Activated CD4-positive, CD25-positive, alpha-beta regulatory T cell (primary cell): ENCODE measurements at places on chromosomes 5 and 9.

DNA sequence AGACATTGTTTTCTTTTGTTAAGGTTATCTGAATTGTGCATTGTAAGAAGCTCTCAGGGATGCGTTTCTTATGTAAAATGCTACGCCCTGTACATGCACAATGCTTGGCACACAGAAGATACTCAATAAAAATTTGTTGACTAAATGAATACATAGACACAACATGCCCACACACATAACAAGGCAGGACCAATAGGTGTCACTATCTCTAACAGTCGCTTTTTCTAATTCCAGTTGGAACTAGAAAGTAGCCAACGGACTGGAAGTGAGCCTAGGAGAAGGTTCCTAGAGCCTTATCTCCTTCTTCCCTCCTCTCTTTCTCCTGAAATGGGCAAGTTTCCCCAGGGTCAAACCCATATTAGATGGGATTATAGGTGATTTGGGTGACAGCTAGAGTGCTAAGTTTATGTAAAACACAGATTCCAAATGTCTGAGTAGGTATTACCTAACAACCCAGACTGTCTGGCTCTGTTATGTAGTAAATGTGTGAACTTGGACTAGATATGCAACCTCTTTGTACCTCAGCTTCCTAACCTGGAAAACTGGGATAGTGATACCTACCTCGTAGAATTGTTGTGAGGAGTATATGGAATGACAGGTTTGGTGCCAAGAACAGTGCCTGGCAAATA, 603.0 kb downstream of the RAB3C start:
- no peak for DNase-seq

DNA sequence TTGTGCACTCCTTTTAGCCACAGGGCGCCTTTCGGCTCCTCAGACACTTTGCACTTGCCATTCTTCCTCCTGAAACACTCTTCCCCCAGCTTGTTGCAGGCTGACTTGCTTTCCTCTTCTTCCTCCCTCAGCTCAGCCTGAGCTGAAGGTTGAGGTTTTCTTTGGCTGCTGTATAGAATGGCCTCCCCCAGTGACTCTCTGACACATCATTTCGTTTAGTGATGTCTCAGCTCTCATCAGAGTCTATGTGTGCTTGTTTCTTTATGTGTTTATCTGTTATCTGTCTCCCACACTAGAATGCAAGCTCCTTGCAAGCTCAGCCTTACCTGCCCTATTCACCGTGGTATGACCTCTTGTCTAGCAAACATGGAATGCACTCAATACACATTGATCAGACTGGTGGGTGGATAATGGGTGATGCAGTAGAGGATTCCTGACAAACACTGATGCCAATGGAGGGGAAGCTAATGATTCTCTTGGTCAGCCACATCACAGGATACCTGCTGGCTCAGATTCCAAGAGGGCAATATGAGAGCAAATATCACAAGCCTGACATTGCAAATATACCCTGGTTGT, 112.9 kb upstream of the STC2 start:
- no peak for DNase-seq

GRCh38 chr5:74382987-74383593, 257.4 kb downstream of the ENC1 start:
- no peak for DNase-seq

DNA sequence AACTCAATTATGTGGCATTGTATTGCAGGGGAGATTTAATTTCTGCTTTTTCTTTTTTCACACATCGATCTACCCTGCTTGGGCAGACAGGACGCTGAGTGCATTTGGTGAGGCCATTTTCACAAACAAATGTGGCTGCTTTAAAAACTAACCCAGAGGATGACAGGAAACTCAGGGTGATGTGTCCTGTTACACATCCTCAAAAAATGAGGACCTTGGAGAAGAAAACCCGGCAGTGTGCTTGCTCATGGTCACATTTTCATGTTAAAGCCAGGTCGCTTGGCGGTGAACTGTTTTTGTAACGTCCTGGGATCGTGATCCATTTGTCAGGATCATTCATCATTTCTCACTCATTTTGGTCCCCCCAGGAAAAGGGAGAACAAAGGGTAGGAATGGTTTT, 478.3 kb upstream of the ADAMTS16 start:
- DNase-seq: no peak

- DNase-seq: no peak
Observed at GRCh38 chr5:148446611-148447010, 62.9 kb downstream of the FBXO38 start.

- DNase-seq: no peak
Observed at GRCh38 chr9:107870221-107870620, 380.7 kb upstream of the KLF4 start.

DNA sequence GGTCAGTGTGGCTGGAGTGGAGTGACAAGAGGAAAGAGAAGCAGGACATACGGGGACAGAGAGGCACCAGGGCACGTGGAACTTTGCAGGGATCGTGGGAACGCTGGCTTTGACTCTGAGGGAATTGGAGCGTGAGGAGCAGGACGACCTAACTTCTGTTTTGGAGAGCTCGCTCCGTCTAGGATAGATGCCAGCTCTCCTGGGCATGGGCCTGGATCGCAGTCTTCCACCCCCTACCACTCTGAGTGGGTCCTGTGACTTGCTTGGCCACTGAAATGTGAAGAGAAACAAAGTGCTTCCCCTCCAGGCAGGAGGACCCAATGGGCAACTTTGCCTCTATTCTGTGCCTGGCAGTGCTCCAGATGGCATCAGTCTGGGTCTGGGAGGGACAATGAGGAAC, 8.7 kb upstream of the SH3PXD2B start:
- DNase-seq: no peak

- no peak for DNase-seq
Observed at GRCh38 chr9:86670536-86670935, 276.8 kb downstream of the GAS1 start.

- DNase-seq: no peak
Observed at GRCh38 chr5:157072508-157072907, 13.6 kb upstream of the HAVCR1 start.

DNA sequence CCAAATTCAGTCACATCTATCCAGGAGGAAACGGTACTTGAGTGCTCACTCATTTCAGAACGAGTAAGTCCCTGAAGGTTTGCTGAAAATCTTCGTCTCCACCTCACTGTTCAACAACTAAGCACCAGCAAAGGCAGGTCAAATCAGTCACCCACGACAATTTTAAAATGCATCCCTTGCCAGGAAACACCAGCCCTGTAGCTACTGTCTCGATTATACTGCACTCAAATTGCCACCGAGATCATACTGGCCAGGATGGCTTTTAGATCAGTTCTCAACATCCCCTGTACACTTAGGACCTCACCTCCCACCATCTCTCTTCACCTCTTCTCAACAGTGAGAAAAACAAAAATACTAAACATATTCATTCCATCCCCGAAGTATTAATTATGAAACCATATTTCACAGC, 298.6 kb downstream of the AGTPBP1 start:
- no peak for DNase-seq

GRCh38 chr5:15786326-15786725, 286.3 kb downstream of the FBXL7 start:
- no peak for DNase-seq

DNA sequence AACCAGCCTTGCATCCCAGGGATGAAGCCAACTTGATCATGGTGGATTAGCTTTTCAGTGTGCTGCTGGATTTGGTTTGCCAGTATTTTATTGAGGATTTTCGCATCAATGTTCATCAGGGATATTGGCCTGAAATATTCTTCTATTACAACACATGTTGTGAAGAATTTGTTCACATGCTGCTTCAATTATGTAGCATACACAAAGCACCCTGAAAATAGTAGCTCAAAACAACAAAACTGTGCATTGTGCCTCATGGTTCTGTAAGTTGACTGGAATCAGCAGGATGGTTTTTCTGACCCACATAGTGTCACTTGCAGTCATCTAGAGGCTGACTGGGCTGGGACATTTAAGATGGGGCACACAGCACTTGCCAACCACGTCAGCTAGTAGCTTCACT, 193.9 kb downstream of the SYK start:
- no peak for DNase-seq

DNA sequence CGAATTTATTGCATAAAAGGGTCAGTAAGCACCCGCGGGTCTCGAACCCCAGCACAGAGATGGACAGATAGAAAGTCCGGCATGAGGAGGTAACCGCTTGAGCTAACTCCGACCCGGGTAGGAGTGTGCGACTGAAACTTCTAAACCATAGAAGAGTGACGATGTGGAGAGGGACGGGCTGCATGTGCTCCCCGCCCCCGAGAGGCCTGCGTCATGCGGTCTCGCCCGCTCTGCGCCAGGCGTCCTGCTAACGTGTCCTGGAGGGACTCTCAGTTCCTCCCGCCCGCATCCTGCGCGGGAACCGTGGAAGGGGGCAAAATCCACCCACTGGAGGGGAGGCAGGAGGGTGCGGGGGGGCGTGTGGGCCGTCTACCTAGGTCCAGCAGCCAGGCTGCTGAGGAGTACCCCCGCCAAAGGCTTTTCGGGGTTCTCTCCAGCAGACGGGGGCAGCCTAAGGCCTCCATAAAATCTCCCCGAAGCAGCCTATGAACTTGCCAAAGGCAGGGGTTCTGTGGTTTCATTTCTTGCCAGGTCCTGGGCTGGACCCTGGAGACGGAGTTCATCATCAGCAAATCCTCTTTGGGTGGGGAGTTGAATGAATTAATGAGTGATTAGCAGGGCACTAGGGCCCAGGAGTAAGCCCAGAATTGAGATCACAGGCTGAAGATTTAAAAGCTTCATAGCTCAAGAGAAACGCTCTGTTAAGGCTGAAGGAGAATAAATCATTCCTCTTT, 51.9 kb downstream of the TGFBI start:
- DNase-seq: peak; percentile 14

DNA sequence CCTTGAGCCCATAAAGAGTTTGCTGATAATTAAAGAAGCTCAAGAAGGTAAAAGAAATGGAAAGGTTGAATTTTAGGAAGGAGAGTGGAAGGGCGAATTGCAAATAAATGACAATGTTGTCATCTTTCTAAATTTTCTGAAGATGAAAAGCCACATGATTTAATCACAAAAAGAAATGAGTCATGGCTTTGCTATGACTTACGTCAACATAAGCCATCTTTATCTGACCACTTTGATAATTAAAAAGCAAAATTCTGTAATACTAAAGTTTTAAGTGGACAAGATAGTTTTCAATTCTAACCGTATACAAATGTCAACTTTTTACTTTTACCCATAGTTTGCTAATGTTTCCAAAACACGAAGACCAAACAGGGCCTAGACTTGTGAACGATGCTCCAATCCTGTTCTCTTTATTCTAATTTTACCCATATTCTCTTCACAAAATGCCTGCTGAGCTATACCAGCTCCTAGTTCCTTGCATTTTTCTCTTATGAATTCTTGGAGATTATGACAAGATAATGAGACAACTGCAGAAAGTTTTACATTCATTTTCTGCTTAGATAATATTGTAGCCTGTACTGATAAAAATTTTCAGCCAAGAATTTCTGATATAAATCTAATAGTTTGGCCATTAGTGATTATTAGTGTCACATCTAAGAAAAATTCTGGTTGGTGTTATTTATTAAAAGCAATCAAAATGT, 21.8 kb upstream of the PRUNE2 start:
- no peak for DNase-seq

- no peak for DNase-seq
Observed at GRCh38 chr5:57895766-57896165, 413.2 kb upstream of the ACTBL2 start.
